ENCODE measurements at places on chromosomes 4 and X.

- peak; percentile 81 for DNase-seq
Observed at GRCh38 chrX:131812847-131813825, 210.0 kb upstream of the STK26 start.

- DNase-seq: no peak
Observed at GRCh38 chr4:40856277-40856839, 106.6 kb downstream of the NSUN7 start.

DNA sequence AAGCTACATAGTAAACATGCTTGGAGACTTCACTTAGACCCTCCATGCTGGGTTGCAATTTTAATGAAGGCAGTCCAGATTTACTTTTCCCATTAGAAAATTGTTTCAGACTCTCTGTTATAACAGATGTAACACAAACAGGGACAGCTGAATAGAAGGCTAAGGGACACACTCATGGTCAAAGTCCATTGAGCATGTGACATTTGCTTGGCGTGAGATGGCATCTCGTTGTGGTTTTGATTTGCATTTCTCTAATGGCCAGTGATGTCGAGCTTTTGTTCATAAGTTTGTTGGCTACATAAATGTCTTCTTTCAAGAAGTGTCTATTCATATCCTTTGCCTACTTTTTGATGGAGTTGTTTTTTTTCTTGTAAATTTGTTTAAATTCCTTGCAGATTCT lies 358.2 kb upstream of the CLNK start:
- DNase-seq: no peak

GRCh38 chrX:20212486-20213089 lies 54.1 kb downstream of the RPS6KA3 start:
- no peak for DNase-seq

GRCh38 chr4:149882251-149882650 lies 66.6 kb upstream of the IQCM start:
- DNase-seq: no peak

- no peak for DNase-seq
Observed at GRCh38 chr4:17866810-17867209, 56.0 kb downstream of the NCAPG start.

All from colonic mucosa (tissue), 4 donors.